D721Med (cell line): ENCODE measurements at places on chromosomes 1 and 21.

DNA sequence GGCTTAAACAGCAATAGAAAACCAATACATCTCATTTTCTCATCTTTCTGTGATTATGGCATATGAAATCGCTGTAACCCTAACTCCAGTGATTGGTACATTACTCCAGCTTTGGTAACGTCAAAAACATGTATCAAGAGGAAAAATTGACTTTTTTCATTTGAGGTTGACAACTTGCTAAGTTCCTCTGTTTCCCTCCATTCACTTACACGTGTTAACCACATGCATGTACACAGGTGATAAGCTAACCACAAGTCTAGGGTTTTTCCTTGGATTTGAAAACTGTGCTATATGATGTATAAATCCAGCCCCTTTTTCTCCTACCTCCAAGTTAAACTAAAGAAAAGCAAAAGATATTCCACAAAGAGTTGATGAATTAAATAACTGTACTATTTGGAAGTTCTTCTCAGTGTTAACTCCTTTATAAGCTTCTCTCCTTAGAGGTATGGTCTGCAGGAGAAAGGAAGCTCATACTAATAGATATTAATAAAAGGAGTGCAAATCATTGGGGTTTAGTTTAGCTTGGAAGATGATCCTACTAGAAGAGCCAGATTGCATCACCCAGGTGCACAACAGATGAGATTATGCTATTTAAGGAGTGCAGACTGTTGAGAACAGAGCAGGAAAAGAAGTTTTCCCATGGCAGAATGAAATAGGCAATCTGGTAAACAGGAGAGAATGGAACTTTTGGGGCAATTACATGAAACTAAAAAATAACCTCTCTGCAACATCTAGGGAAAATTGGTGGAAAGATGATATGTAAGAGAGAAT lies 277.9 kb downstream of the GRIK1 start:
- DNase-seq: no peak

DNA sequence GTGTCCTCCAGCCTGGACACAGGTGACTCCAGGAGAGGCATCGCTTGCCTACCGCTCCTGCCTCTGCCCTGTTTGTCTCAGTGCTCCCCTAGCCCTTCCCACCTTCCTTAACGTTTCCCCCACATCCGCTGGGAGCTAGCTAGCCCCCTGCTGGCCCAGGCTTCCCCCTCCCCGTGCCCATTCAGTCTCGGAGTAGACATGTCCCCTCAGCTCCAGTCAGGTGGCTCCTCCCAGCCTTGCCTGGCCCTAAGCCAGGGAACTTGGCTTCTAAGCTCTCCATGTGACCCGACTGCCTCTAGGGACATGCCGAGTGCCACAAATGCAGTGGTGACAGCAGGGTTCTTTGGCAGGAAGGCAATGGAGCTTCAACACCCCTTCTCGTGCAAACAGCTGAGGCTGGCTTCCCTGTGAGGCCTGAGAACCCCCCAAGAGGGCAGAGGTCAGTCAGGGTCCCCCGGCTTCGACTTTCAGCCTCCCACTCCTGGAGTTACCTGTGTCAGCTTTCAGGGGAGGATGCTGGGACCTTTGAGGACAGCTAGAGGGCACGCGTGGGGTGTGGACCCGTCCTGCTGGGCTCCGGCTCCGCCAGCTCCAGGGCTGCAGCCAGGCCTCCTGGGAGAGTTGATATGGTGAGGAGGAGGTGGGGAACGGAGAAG lies 16.2 kb downstream of the DRAXIN start:
- DNase-seq: peak; percentile 59

DNA sequence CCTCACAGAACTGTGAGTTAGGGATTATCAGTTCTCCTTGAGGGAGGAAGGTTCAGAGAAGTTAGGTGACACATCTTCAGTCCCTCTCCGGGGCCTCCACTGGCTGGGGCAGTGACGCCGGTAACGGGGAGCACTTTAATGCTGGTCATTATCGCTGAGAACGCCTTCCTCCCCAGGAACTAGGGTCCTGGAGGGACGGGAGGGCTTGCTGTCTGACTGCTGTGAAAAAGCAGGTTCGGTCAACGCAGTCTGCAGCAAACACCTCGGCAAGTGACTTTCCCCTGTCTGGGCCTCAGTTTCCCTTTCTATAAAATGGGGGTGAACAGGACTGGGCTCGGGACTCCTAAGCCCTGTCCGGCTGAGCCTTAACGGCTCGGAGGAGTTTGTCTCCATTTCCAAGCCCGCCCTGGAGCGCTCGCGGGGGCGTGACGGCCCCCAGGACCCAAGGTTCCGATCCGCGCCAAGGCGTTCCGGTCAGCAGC lies 341 bp upstream of the TMEM61 start:
- DNase-seq: no peak

DNA sequence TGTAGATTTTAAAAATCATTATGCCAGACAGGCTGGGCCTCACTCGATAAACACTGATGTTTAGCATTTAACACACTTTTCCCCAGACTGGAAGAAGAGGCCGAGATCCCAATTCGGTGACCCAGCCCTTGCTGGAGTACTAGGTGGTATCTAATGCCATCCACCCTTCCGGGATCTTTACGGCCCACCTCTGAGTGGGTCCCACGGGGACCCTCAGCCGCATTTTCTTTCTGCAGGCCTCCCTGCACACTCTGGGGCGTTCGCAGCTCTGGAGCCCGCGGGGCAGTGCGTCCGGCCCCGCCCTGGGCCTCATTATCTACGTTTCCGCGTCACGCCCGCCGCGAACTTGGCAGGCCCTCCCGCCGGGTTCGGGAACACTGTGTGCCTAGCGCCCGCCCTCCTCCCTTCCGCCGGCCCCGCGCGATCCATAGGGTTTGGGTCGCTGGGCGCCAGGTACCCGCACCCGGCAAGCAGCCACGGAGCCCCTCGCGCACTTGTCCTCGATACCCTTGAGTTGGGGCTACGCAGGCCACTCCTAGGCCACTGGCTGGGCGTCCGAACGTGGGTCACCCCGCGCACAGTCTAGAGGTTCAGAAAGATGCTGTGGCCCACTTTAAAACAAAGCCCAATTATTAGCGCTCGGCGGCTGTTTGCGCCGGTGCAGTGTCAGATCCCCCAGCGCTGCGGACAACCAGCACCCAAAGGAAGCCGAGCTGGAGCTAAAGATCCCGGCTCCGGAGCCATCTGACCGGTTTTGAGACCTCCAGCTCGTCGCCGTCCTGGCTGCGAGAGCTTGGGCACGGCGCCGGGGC lies 950 bp upstream of the EVA1C start:
- no peak for DNase-seq

GRCh38 chr1:40386359-40386723 lies 12.8 kb downstream of the SMAP2 start:
- no peak for DNase-seq

- no peak for DNase-seq
These were observed 100.8 kb upstream of the SLC45A1 start for GRCh38 chr1:8217011-8217711.

GRCh38 chr1:232501854-232502253 lies 128.1 kb downstream of the SIPA1L2 start:
- no peak for DNase-seq
